ENCODE measurements at places on chromosomes 1 and 21.
A peak's percentile ranks its signal among the peaks of the same experiment; 100 is the strongest.

DNA sequence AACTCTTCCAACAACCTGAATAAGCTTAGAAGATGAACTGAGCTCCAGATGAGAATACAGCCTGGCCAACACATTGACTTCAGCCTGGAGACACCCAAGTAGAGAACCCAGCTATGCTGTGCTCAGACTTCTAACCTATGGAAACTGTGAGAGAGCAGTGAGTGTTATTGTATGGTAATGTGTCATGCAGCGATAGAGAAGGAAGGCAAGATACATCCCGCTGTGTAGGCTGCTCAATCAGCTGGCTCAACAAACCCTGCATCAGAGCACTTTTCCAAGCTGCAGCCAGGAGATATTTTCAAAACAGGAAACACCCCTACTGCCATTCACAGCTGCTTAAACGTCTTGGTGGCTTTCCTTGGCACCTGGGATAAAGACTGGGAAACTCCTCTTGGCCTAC, 321.3 kb downstream of the SIPA1L2 start:
- DNase-seq: peak; percentile 43

DNA sequence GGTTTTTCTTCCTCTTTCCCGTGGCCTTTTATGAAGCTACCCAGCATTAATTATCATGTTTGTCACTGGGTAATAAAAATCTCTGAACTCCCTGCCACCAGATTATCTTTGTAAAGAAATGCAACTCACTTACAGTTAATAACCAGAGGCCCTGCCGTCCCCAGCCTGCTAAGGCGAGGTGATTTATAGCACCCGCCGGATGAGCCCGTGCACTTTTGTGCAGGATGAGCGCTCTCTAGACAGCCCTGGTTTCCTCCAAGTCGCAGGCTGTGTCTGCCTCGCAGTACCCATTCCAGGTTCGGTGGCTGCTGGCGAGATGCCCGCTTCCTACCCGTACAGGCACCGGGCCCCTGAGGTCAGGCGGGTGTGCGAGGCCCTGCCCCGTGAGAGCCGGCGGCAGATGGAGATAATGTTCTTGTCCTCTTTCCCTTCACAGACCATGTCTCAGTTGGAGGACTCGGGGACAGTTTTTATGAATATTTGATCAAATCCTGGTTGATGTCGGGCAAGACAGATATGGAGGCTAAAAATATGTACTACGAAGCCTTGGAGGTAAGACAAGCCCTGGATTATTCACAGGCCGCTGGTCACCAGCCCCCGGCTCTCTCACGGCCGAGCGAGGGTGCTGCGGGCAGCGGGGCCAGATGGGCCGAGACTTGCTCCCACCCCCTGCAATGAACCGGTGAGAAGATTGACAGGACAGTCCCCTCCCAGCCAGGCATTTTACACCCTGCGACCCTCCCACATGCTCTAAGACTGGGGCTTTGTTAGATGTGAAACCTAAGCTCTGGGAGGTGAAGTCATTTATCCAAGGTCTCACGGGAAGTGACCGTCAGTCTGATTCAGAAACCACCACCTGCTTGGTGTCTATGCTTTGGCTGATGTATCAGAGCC, 28.5 kb upstream of the SELENON start:
- DNase-seq: no peak

DNA sequence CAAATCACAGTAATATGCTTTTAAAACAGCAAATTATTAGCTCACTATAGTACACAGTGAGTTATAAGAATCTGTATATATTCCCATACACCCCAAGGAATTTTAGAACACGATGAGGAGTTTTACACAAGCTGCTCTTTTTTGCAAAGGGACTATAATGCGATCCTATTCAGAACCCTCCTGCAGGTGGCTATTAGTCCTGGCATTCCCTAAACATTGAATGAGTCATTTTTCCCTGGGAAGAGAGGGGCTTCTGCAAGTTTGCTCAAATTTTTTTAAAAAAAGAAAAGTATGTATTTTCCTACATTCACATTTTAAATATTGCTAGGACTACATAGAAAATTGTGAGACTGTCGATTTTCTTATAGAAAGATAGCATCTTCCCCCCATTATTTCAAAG, 106.3 kb downstream of the COL11A1 start:
- DNase-seq: no peak

DNA sequence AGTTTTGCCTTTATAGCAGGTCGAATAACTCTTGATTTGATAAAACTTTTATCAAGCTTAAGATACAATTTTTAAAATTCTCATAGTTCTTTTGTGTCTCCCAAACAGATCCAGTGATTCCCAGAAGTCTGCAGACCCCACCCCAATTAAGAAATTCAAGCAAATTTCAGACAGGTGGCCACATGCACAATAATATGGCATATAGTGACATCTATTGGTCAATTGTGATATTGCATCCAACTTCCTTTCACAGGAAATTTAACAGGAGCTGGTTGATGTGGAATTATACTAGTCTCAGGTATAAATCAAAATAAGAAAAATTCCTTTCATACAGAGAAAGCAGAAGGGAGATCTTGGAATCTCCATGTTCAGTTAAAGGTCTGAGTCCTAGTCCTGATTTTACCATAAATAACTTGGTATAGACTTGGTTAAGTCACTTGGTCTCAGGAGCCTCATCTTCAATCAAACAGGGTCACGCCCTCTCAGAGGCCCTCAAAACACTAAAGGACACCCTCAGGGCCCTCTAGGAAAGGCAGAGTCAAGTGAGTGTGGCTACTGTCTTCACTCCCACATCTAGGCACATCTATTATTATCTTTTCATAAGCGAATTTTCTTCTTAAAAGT, 24.1 kb downstream of the PIGM start:
- DNase-seq: no peak

DNA sequence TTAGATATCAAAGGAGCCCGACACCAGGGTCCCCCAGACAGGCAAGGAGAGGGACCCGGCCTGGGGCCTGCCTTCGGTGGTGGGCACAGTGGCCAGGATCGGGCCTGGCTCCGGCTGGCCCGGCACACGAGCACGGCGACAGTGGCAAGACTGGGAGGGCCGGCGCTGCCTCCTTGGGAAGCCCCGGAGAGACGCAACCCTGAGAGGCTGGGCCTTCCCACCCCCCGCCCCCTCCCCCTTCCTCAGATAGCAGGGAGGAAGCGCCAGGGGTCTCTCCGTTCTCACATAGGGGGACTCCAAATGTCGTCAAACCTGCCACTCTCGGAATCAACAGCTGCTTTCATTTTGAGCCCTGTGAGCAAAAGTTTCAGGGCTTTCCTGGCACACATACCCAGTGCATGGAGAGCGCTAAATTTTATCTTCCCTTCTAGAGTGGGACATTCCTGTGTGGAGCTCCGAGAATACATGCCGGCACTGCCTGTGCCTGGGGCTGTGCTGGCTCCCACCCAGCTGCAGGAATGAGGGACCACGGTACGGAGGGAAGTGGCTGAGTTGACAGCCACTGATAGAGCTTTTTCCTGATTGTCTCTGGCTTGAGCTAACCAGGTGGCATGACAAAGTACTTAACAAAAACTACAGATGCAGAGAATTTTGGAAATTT, 62.4 kb downstream of the CD247 start:
- DNase-seq: no peak

DNA sequence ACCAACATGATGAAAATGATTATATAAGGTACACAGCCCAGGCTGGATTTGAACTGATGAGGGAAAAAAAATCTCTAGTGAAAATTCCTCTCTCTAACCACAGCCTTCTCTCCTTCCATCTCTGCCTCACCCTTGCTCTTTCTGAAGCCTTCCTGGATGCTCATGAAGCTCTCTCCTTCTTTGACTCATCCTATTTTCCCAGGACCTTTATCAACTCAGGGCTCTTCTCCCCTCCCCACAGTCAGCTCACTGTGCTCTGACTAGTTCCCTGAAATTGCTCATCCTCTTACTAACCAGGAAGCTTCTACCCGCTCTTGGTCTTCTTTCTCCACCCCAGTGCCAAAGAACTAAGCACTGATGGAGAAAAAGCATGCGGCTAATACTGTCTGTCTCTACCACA, 46.4 kb upstream of the ERG start:
- no peak for DNase-seq

GRCh38 chr1:156914440-156914856, 6.0 kb upstream of the LRRC71 start:
- no peak for DNase-seq

- no peak for DNase-seq
Measured at GRCh38 chr1:15337656-15338402, 71.9 kb upstream of the EFHD2 start.

- DNase-seq: no peak
Measured at GRCh38 chr1:207072233-207072632, 16.4 kb upstream of the C4BPB start.

DNA sequence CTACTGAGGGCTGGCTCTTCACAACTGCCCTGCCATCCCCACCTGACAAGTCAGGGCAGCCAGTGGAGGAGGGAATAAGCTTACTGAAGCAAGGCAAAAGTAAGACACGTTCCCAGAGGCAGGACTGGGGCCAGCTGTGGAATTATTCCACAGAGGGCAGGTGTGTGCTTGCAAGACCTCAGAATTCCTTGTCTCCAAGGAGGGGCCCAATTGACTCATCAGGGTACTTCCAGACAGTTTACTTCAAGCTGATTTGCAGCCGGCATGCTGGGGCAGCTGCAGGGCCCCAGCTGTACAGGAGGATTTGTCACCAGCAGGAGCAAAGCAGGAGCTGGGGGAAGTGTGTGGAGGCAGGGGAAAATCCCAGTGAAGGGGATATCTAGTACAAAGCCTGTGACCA, 167.5 kb upstream of the CAMK1G start:
- no peak for DNase-seq

GRCh38 chr1:209780268-209780667, 4.1 kb downstream of the C1orf74 start:
- DNase-seq: no peak

- no peak for DNase-seq
Measured at GRCh38 chr1:206420471-206420870, 49.8 kb upstream of the IKBKE start.

GRCh38 chr21:45972353-45972715, 9.2 kb upstream of the COL6A1 start:
- DNase-seq: no peak

- DNase-seq: no peak
Measured at GRCh38 chr1:167056529-167057231, 33.5 kb downstream of the GPA33 start.

- no peak for DNase-seq
Measured at GRCh38 chr1:167054946-167055630, 35.1 kb downstream of the GPA33 start.

- DNase-seq: no peak
Measured at GRCh38 chr1:214638997-214639396, 36.0 kb downstream of the CENPF start.

DNA sequence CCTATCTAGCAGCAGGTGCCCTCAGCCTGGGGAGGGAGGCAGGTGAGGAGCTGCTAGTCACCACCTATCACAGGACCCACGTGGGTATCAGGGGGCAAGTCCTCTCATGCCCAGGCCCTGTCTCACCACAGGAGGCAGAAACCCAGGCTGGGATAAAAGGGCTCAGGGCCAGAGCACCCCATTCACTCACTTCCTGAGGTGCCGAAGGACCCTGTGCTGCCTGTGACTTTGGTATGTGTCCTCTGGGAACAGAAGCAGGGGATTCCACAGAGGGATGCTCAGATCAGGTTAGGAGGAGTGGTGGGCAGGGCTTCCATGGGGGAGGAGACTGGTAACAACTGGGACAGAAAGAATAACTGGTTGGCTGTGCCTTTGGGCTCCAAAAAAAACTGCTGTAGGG, at the start of gene LCE1E:
LCE1E (plus strand) TSS at position 181 of the 400 bp plus-strand sequence. CDS start 1,043 bp downstream, outside the sequence.
- no peak for DNase-seq

- DNase-seq: no peak
Measured at GRCh38 chr1:23422941-23423340, 1.6 kb downstream of the TCEA3 start.

GRCh38 chr1:186420923-186421322, 40.0 kb downstream of the PDC start:
- no peak for DNase-seq

- no peak for DNase-seq
Measured at GRCh38 chr1:61591351-61591750, 133.6 kb downstream of the TM2D1 start.

GRCh38 chr1:116164150-116164549, 53.0 kb downstream of the MAB21L3 start:
- DNase-seq: no peak

DNA sequence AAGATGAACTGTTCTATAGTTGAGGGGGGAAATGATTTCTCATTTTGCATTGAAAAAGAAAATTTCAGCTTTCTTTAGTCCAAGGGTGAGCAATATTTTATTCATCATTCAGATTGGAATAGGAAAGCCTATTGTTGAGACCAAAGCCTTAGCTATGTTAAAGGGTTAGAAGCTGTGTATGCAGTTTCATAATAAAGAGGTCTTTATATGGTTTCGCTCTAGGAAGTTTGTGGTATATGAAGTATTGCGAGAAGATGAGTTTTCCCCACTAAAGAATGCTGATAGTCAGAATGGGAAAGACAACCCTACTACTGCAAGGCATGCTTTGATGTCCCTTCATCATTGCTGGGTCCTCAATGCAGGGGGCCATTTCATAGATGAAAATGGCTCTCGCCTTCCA, 28.6 kb downstream of the UAP1 start:
- DNase-seq: no peak

DNA sequence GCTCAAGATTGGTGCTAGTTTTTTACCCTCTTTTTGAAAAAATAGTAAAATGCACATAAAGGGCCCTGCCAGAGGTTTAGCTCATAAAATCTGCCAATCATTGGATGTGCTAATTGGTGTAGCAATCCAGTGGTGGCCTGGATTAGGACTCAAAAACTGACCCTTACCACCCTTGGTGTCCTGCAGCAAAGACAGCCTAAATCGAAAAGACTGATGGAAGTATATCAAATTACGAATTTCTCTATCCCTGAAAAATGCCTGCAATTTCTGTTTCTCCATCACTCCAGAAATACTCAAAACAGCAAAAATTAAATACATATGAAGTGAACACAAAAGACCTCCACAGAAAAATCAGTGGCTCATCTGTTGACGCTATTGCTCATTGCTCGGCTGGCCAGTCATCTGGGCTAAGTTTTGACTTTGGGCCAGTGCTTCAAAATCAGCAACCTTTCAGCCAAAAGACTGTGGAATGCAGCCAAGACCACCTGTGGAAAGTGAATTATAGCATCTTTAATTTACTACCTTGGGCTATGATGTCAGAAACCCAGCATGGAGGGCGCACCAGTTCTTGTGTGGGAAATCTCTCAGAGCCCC, 30.0 kb downstream of the WLS start:
- DNase-seq: no peak

DNA sequence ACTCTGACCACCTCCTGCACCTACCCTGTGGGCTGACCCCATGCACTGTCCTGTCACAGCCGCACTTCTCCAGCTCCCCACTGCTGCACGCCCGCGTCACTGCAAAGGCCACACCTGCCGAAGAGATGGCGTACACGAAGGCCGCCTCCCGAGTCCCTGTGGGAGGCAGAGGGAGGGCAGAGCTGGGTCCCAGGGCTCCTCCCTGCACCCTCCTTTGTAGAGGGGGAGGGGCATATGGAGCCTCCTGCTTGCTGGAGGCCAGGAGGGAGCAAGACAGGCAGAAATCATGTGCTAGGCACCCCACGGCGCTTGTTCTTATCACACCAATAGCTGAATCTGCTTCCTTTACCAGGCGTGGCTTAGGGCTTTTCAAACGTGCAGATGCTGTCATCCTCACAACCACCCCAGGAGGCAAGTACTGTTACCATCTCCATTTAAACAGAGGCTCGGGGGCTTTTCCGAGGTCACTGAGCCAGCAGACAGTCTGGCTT, 21.4 kb downstream of the WNT4 start:
- DNase-seq: no peak

Data from smooth muscle cell of the brain vasculature (primary cell).